ENCODE measurements at places on chromosomes 12 and 14.

GRCh38 chr12:76084863-76085519, 506 bp upstream of the NAP1L1 start:
- DNase-seq = no peak

- DNase-seq = peak; percentile 66
These were observed 7.7 kb downstream of the UBC start for GRCh38 chr12:124906606-124907261.

DNA sequence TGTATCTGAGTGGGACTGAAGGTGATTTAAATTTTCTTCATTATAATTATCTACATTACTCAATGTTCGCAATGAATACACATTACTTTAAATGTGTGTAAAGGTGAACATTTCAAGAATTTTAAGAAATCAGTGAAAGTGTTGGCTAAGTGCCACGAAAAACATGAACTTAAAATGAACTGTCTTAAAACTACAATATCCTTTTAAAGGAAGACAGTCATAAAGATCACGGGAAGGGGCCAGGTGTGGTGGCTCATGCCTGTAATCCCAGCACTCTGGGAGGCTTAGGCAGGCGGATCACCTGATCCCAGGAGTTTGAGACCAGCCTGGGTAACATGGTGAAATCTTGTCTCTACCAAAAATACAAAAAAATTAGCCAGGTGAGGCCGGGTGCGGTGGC, 11.2 kb downstream of the MOK start:
- DNase-seq = no peak

DNA sequence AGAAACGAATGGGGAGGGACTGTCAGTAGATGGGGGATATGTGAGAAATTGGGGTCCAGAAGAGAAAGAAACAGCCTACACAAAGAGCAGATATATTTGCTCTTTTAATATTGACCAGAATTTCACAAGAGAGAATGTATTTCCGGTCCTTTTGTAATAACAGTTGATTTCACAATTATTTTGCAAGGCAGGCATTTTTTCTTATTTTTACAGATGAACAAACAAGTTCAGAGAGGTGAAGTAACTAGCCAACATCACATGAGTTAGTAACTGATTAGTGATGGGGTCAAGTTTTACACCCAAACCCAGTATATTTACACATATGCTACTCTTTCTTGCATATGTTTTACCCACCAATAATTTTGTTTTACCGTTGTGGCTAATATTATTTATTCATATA, 188.2 kb downstream of the NAV3 start:
- no peak for DNase-seq

- no peak for DNase-seq
These were observed 484.6 kb downstream of the GALC start for GRCh38 chr14:87508333-87508732.

DNA sequence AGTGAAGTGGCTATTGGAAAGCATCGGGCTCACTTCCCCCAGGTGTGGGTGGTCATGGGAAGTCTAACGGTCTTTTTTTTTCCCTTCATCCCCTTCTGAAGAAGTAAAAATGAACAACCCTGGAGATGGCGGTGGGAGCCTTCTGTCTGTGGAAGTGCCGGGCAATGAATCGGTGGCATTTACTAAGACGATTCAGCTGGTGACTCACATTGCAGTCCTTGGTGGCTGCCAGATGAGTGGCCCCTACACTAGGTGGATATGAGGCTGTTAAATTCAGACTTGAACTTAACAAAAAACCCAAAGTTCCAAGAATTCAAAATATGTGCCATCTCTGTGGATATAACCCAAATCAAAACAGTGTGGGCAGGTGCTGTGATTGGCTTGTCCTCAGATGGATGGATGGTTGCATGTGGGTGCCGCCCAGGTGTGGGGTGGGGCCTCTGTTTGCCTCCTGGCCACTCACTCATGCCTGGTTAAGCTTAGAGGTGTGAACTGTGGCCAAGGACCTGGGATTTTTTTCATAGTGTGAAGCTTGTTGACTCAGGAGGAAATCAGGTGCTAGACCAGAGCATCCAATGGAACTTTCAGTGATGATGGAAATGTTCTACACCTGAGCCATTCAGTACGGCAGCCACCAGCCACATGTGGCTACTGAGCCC, 176.7 kb upstream of the NOS1 start:
- no peak for DNase-seq

DNA sequence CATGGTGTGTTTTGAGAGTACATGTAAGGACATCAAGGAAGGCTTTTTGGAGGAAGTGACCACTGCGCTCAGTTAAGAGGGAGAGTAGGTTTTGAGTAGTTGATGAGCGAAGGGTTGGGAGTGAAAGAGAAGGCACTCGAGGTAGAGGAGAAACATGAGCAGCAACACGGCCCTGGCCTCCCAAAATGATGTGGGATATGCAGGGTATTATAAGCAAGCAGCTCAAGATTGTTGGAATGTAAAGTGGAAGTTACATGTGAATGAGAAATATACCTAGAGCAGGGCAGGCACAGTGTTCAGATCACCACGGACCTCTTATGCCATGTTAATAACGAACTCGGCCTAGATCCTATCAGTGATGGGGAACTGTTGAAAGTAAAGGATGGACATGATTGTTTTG, 2.1 kb upstream of the ARHGDIB start:
- no peak for DNase-seq

GRCh38 chr12:623172-623864, 39.9 kb downstream of the NINJ2 start:
- no peak for DNase-seq

- DNase-seq = no peak
These were observed 169.0 kb downstream of the PRIMA1 start for GRCh38 chr14:93619176-93619793.

DNA sequence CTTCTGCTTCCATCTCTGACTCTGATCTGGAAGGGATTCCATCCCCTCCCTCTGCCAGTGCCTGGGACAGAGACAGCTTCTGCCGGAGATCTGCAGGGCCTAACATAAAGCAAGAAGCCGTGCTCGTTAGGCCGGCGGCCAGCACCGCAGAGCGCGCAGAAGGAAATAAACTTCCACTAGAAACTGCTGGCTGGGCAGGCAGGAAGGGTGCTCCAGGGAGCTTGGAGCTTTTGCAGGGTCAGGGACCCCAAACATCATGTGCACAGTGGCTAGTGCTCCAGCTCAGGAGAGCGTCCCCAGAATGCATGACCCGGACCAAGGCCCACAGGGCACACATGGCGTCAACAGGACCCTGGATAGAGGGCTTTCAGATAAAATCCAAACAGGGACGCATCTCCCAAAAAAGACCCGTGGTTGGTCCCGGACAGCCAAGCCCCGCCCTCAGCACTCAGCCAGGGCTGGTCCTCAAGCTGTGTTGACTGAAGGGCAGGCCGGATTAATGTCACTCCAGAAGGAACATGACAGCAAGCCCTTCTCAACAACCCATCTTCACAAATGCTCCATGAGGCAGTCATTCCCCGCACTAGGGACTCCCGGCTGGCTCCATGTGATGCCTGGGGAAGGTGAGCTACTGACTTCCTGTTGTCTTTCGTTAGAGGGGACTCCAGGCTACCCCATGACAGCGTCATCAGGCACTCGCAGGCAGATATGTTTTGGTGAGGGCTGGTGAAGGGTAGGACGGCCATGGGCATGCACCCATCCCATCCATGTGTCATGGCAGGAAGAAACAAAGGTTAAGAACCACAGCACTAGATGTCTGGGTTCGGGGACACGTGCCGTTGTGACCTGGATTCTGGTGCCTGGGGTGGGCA, 121.5 kb downstream of the CALM1 start:
- DNase-seq = no peak

DNA sequence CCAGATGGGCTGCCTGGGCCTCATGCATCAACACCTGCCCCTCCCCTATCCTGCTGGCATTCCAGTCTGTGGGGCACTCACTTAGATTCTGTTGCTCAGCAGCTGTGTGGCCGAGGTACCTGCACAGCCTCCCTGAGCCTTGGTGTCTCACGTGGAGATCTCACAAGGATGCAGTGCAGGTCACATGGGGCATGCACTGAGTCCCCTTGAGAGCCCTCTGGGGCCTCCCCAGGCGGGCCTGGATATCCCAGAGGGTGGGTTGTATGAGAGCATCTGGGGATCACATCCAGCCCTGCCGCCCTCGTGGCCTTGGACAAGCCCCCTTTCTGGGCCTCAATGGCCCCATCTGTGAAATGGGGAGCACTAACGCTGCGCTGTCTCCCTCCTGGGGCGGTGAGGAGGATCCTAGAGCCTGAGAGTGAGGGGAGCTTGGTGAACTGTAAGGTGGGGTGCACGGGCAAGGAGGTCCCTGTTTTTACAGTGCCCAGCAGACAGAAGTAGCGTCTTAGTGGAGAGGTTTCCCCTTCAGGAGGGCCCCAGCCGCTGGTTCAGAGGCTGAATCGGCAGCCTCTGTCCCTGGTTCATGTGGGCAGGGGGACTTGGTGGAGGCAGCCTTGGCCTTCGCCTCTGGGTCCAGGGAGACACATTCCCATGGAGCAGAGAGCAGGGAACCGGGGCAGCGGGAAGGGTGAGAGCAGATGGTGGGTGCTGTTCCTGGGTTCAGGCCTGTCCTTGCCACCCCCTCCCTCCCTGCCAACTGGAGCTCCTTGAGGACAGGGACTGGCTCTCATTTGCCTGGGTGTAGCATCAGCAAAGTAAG, 791 bp upstream of the SLC25A47 start:
- no peak for DNase-seq

All from activated T-helper 1 cell treated with Interleukin-2 at 50 U/mL for 16 hours (primary cell).